ENCODE measurements at places on chromosomes 11 and 22. TPM values are rescaled to one million over a fixed set of nuclear protein-coding genes. Genes with fewer than 3 reads are reported as not detected.

CYB5R3 gene
- total RNA-seq: 102 TPM

PNPLA3 gene
- total RNA-seq: 4.9 TPM

ART1 gene
- not detected for total RNA-seq

DNA sequence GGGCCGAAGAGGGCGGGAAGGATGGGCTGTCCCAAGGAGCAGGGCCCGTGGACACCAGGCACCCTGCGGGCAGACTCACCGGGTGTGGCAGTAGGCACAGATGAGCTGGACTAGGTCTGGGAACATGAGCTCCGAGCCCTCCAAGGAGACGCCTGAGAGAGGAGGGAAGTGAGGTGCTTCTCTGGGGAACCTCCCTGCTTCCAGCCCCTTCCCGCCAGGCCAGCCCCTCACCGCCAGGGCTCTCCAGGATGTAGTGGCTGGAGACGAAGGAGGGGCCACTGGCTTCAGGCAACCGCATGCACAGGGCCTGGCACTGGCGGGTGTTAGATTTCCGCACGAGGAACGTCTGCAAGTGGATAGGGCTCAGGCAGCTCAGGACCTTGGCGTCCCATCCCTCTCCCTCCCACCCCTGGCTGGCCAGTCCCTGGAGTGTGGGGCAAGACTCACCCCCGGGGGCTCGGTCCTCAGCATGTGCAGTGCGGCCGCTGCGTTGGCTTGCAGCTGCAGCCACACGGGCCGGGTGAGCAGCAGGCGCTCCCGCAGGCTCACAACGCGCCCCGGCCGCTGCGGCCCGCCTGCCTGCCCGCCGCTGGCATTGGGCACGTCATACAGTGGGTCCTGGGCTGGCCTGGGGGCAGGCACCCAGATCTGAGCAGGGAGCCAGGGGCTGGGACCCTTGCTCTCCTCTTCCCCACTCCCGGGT is 552 bp downstream of the RIN1 start:
- H3K27ac ChIP-seq: peak overlapping the region; percentile 89
- no peaks in the 10 kb centered on the region for H3K27me3 ChIP-seq
- H3K4me1 ChIP-seq: peaks cover 41% of the 10 kb centered on the region
- peaks cover 3% of the 10 kb centered on the region for H3K36me3 ChIP-seq
- peak overlapping the region; percentile 66 for H3K4me3 ChIP-seq
- no peak for DNase-seq

DNA sequence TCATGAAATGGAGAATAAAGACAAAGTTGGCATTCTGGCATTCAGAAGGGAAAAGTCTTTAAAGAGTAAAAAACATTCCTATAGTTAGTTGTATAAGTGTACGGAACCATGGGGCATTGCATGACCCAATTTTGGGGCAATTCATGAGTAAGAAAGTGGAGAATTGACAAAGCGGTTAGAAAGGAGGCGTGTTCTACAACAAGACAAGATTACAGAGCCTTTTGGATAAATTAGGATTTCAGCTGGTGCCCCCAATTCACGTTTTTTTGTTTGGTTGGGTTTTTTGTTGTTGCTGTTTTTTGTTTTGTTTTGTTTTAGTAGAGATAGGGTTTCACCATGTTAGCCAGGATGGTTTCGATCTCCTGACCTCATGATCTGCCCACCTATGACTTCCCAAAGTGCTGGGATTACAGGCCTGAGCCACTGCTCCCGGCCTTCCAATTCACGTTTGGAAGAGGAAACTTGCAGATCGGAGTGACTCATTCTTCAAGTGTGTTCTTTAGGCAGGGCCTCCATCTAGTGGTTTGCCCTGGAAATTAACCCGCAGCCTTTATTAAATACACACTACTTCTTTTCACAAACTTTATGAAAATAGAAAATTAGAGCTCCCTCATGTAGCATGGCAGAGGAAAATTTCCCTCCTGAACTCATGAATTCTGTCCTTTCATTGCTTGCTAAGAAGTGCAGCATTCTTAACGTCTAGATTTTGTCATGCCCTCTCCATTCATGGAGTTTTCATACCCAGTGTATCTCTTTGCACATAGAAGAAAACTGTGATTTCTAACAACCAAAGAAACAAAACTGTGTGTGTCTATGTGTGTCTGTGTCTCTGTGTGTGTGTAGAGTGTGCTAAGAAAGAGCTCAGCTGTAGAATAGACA is 118.1 kb downstream of the BBOX1 start:
- H3K27me3 ChIP-seq: no peaks in the 10 kb centered on the region
- DNase-seq: peak; percentile 59
- no peak overlapping the region for H3K27ac ChIP-seq
- H3K36me3 ChIP-seq: no peaks in the 10 kb centered on the region
